ENCODE measurements at places on chromosomes 7 and 10. TPM values are rescaled to one million over a fixed set of nuclear protein-coding genes. Genes with fewer than 3 reads are reported as not detected.

GRCh38 chr10:107164992-107165391 lies 486 bp upstream of the SORCS1 start:
- no peak for DNase-seq

EPHA1 gene
- polyA plus RNA-seq, result not detected

- no peak for DNase-seq
These were observed 20.0 kb downstream of the ABCB1 start for GRCh38 chr7:87580636-87581035.

DNA sequence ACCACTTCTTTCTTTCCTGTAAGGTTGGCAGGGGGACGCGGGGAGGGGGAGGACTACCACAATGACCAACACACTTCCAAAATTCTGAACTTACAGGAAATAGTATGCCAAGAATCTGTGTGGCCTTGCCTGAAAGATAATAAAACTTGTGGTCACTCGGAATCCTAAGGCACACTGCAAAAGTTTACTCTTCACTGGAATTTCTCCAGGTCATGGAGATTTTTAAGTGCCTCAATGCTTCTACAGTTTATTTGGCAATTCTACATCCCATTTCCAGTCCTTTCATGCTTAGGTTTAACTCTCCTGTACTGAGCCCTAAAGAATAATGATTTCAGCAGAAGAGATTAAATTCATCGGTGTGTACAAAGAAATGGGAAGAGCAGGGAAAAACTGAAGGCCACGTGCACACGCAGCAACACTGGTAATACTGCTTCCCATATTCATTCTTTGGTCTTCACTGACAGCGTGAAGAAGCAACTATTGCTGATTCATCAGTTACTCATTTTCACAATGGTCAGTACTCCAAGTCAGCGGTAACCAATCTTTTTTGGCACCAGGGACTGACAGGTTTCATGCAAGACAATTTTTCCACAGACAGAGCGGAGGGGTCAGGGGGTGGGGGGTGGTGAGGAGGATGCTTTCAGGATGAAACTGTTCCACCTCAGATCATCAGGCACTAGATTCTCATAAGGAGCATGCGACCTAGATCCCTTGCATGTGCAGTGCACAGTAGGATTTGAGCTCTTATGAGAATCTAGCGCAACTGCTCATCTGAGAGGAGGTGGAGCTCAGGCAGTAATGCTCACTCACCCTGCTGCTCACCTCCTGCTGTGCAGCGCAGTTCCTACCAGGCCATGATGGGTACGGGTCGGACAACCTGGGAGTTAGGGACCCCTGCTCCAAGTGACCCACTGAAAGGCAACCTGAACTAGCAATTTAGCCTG lies 9.8 kb downstream of the LARP4B start:
- DNase-seq, result no peak

Data from A549 (cell line).